ENCODE measurements at places on chromosomes 3 and 15.
A peak's percentile ranks its signal among the peaks of the same experiment; 100 is the strongest.

DNA sequence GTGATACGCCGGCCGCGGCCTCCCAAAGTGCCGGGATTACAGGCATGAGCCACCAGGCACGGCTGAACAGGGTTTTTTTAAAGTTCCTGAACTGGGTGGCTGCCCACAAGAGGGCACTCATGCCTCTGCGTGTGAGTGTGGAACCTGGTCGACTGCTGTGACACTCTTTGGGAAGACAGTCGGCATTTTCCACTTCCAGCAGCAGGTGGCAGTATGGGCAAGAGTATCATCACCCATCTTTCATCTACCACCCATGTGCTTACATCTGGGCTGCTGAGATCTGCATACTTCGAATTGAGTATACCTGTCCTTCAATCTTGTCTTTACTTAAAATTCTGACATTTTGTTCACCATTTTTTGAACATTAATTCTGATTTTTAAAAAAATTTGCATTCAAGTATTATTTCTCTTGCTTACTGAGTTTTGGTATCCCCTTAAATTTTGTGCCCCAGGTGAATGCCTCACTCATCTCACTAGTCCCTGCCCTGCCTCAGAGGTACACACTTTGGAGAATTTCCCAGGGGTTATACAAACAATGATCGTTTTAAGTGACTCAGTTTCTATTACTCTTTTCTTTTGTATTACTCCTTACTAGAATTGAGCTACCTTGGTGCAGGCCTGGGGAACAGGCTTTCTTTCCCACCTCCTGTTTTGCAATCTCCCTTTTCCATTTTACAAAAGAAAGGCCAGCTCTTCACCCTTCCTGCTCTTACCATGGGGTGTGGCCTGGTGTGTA lies 11.8 kb downstream of the CLEC3B start:
- peak; percentile 96 for DNase-seq

DNA sequence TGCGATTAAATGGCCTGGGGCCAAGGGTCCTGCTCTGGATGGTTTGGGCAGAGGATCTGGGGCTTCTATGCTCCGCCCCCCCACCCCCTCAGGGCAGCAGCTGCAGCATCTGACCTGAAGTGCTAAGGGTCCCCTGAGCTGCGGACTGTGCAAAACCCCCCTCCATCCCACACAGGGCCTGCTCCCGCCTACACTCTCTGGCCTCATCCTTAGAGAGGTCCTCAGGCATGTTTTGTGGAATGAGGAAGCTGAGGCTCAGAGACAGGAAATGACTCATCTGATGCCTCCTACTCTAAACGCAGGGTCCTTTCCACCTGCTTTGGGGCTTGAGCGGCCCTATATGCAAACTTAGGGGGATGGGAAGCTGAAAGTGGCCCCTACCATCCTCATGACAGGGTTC lies 59.5 kb upstream of the CTSH start:
- DNase-seq = peak; percentile 72

DNA sequence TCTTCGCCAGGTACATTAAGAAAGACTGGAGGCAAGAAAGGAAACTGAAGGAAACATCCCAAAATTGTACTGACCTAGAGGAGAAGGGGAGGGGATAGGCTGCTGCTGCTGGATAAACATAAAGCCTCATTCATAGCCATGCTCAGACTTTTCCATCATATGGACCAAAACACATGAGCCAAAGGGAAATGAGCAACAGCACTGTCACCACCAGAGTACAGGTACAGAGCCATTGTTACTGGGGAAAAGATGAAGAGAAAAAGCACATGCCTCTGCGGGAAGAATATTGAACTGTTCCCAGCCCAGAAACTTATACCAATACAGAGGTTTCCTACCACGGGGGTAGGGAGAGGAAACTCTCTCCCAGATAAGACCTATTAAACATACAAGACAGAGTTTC lies 861.9 kb downstream of the NTRK3 start:
- no peak for DNase-seq

DNA sequence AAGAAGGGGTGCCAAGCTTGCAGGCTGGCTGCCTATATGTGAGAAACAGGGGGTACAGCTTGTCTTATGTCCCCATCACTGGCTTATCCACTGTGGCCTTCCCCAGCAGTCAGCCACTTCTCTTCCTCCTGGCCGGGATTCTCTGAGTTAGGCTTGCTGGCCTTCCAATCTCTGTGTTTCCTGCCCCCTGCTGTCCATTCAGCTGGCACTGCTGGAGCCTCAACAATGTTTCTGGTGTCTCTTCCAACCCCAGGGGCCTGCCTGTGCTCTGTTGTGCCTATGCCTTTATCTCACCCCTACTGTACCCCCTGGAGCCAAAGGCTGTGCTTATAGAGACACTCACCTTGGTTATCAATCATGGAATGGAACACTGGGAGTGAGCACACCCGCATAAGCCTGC lies 36.5 kb downstream of the ANAPC13 start:
- peak; percentile 73 for DNase-seq

GRCh38 chr15:27692438-27692837 lies 406.7 kb downstream of the OCA2 start:
- DNase-seq = no peak

- no peak for DNase-seq
Measured at GRCh38 chr3:54360320-54360719, 238.0 kb downstream of the CACNA2D3 start.

DNA sequence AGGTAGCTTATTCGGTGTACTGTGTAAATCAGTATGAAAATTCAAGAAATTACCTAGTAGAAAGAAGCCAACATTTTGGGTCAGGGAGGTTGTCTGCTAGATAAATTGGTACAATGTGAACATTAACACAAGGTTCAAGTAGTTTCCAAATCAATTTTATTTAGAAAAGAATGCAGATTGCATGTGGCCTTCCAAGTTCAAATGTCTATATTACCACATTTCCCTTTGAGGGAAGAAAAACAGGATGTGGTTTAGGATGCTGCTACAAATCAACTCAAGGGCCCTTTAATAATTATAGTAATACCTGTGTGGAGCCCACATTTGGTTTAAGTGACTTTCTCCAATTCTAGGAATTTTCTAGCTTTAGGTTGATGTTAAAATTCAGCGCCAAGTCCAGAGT lies 57.5 kb downstream of the CADPS start:
- no peak for DNase-seq

GRCh38 chr3:15305359-15305844 lies 27.0 kb downstream of the SH3BP5 start:
- DNase-seq = peak; percentile 34

DNA sequence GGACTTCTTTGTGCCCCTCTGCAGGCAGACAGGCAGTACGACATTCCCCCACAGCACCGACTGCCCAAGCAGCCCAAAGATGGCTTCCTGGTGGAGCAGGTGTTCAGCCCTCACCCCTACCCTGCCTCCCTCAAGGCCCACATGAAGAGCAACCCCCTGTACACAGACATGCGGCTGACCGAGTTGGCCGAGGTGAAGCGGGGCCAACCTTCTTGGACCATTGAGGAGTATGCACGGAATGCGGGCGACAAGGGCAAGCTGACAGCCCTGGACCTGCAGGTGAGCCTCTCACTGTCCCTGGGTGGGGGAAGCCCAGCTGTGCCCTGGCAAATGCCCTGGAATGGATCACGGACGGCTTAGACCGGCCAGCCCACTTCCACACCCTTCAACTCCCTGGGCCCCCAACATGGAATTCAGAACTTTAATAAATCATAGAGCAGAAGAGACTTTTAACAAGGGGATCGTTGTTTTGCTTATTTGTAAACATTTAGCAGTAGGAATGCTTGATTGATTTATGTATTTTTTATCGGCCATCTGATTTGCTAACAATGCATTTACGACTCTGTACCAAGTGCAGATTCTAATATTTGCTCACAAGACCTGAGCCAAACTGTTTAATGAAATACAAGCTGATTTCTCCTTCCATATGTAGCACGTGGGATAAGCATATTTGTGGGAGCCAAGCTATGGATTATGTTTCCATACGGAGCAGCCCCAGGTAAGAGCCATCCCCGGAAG lies 31.1 kb downstream of the MINAR1 start:
- DNase-seq = no peak

- no peak for DNase-seq
Measured at GRCh38 chr3:113625834-113626233, 70.6 kb downstream of the USF3 start.

DNA sequence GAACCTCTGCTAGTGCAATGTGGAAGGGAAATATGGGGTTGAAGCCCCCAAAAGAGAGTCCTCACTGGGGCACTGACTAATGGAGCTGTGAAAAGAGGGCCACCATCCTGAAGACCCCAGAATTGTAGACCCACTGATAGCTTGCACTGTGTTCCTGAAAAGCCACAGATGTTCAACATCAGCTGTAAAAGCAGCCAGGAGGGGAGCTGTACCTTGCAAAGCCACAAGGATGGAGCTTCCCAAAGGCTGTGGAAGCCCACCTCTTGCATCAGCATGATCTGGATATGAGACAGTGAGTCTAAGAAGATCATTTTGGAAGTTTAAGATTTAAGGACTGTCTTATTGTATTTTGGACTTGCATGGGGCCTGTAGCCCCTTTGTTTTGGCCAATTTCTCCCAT lies 125.8 kb upstream of the TGFBR2 start:
- DNase-seq = no peak

GRCh38 chr3:30694668-30695067 lies 88.3 kb downstream of the TGFBR2 start:
- no peak for DNase-seq

DNA sequence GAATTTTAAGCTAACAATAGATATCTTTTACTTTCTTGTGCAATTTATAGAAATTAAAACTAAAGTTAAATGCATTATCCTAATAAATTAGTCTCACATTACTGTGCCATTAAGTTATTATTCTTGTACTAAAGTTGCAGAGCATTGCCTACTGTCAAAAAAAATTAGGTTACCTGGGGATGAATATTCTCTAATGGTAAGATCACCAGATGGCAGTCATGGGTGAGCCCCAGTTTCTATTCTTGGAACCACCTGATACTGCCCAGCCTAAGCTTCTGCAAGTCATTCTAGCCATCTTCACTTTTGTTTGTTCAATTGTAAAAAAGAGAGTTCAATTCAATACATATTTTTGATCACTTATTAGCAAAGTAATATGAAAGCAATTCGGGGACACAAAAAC lies 213.2 kb downstream of the CADM2 start:
- DNase-seq = no peak

DNA sequence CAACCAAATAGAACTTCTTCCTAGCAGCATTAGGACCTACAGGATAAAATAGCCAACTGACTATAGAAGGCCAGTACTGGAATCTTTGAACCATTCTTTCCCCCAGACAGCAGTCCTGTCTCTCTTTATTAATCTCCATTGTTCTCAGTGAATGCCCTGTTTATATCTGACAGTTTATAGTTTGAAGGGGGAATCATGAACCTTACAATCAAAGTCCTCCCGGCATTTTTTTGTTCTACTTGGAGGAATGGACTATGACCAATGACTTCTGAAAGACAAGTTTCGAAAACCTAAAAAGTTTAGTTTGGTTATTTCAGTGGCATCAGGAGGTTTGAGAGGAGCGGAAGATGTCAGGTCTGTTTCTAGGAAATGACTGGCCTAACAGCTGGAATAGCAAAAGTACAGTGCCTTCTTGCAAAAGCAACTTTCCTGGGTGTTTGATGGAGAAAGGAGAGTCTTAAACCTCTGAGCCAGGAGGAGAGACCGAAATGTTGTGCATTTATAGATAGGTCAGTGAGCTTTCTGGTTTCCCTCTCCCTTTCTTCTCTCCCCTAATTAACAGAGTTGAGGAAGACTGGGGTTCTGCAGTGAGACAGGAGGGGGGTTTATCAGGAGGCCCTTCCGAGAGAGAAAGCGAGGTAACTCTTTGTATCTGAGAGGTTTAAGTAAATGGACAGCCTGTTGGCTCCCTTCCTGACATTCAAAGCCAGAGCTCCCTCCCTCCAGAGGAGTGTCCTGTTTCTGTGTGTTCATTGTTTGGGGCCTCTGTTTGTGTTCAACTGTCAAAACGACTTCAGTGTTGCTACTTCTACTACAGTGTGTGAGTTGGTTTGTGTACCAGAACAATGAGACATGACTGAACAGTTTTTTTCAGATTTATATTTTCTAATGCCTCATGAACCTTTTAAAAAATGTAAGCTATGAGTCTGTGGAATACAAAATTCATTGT lies 383.0 kb upstream of the RARB start:
- no peak for DNase-seq

DNA sequence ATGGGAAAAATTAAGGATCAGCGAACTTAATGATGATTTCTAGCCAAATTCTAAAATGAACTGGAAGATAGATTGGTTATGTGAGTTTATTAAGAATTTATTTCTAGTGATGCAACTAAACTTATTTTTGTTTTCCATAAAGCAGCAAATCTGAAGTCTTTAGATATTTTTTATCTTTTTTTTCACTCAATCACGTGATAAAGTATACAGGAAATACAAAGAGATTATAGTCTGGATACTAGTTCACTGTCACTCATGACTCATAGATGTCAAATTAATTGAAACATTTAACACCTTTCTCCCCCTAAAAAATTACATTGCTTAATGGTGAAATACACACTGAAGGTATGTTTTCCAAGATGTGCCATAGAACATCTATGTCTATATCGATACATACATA lies 416.9 kb downstream of the TUSC7 start:
- DNase-seq = no peak

DNA sequence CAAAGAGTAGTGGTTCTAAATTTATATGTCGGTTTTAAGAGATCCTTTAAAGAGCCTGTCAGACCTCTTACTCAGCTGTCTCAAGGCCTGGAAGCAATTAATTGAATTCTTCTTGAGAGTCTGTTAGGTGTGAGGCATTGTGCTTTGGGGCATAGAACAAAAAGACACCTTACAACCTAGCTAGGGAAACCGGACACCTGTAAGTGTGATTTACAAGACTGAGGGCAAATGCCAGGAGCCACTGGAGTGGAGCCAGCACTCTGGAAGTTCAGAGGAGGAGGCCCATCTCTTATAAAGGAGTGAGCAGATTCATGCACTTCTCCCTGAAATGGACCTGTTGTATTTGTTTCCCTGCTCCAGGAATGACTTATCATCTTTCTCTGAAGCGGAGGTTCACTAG lies 97.7 kb upstream of the NUDT16 start:
- no peak for DNase-seq

GRCh38 chr3:14869917-14870782 lies 51.4 kb downstream of the FGD5 start:
- DNase-seq = no peak

DNA sequence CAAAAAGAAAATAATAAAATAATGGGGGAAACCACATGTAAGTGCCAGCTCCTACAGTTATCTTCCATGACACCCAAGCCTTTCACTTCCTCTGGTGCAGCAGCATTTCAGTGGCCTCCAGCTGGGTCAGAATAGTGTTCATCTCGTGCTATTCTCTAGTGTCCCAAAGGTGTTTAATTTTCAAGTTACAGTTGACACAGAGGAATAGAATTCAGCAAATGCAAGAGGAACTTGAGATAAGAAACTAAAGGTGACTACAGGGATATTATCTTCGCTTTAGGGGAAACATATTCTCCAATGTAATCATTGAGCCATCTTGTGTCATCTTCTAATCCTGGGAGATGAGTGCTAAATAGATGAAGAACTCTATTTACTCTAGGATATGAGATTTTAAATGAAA lies 212.8 kb downstream of the EPHA3 start:
- no peak for DNase-seq

GRCh38 chr3:24128199-24129005 lies 183.3 kb downstream of the NR1D2 start:
- peak; percentile 88 for DNase-seq

GRCh38 chr3:8739757-8740504 lies 6.3 kb downstream of the CAV3 start:
- DNase-seq = peak; percentile 93

- peak; percentile 6 for DNase-seq
Measured at GRCh38 chr15:60301024-60301423, 96.8 kb downstream of the ANXA2 start.

All from GM23248 (cell line).